Fibroblast of skin of left biceps (primary cell): ENCODE measurements at places on chromosomes 2 and 18.

DNA sequence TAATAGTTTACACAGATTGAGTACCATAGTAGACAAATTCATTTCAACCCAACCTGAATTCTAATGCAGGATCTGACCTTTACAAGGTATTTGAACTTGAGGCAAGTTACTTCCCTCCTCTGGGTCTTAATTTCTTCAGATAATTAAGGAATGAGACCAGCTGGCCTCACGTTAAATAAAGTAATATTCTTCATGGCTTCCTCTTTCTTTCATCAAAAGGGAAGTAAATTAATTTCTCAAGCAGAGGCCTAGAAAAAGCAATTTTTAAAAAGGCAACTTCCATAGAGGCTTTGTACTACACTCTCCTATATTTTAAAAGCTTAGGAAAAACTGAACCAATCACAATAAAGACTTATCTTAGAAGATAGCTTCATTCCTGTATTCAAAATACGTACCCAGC, 109.2 kb downstream of the EXOC6B start:
- no peak for DNase-seq

DNA sequence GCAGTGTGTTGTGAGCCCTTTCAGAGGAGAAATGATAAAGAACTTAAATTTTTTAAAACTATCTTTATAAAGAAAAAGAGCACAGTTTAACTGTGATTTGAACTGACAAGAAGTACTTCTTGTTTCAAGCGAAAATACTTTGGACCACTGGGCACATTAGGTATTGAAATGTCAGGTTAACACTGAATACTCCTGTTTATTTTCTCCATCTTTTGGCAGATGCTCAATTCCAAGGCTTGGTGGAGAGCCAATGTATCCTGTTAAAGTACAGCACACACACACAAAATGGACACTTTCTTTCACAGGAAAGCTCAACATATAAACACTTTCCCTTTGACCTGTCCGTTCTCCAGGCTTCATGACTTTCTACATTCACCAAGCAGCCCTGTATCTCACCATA, 32.6 kb upstream of the SP3 start:
- DNase-seq = no peak

DNA sequence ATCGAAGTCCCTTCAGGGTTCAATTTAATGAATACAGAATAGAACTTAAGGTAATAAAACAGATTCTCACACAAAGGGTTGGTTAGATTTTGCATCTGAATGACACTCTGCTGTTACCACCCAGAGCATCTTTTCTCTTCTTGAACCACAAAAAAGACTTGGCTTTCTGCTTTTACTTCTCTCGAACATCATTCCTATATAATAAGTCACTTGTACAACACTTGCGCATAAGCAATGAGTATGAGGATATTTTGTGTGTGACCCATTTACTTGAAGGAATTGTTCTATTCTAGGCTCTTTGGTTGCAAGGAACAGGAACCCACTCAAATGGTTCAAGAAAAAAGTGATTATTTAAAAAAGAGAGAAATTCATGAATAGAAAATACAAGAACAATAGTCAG, 126.2 kb downstream of the NUP35 start:
- no peak for DNase-seq

DNA sequence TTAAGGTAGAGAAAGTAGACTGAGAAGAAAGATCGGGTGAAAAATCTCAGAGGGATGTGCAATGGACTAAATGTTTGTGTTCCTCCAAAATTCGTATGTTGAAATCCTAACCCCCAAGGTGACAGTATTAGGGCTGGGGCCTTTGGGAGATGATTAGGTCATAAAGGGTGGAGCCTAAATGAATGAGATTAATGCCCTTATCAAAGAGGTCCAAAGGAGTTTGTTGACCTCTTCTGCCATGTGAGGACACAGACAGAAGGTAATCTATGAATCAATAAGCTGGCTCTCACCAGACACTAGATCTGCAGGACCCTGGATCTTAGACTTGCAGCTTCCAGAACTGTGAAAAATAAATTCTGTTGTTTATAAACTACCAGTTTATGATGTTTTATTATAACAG, 2.7 kb upstream of the NMI start:
- no peak for DNase-seq

DNA sequence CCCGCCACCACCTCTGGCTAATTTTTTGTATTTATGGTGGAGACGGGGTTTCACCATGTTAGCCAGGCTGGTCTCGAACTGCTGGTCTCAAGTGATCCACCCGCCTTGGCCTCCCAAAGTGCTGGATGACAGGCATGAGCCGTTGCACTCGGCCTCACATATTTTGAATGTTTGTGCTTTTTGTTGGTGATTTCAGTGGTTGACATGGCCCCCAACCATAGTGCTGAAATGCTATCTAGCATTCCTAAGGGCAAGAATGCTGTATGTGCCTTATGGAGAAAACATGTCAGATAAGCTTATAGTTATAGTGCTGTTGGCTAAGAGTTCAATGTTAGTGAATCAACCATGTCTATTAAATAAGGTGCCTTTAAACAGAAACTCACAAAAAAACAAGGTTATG, 8.9 kb downstream of the ZAP70 start:
- no peak for DNase-seq

DNA sequence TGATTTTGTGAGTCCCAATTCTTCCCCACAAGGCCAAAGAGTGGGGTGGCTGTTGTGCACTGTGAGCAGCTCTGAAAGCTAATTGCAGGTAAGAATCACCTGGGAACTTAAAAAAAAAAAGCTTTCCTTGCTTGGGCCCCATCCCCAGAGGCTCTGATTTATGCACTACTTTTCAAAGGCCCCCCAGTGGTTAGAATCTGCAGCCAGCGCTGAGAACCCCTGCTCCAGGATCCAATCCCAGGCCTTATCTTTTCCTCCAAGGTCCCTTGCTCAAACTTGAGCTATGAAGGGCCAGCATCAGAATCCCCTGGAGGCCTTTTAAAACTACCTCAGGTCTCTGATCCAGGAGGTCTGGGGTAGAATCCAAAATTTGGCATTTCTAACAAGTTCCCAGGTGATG, 156.8 kb downstream of the UXS1 start:
- DNase-seq = no peak

DNA sequence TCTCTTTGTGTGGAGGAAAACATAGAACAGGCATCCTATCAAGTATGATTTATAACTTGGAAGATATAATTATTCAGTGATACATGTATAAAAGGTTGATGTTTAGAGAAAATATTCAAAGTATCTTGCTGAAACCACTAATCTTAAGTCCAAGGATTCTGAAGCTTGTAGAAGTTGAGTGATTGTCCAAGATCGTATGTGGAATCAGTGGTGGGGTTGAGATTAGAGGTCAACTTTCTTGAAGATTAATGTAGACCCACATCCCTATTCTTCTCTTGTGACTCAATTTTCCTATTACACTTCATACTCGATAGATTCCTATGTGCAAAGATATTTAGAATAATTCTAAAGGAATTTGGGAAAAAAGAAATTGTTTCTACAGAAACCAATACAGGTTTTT, 1565.9 kb upstream of the ACVR2A start:
- no peak for DNase-seq

GRCh38 chr2:199589306-199589705, 131.6 kb upstream of the SATB2 start:
- DNase-seq = no peak

GRCh38 chr2:28664120-28664842, 87.3 kb upstream of the PPP1CB start:
- DNase-seq = no peak
